NCI-H187 (cell line): ENCODE measurements at places on chromosomes 7 and 10.

DNA sequence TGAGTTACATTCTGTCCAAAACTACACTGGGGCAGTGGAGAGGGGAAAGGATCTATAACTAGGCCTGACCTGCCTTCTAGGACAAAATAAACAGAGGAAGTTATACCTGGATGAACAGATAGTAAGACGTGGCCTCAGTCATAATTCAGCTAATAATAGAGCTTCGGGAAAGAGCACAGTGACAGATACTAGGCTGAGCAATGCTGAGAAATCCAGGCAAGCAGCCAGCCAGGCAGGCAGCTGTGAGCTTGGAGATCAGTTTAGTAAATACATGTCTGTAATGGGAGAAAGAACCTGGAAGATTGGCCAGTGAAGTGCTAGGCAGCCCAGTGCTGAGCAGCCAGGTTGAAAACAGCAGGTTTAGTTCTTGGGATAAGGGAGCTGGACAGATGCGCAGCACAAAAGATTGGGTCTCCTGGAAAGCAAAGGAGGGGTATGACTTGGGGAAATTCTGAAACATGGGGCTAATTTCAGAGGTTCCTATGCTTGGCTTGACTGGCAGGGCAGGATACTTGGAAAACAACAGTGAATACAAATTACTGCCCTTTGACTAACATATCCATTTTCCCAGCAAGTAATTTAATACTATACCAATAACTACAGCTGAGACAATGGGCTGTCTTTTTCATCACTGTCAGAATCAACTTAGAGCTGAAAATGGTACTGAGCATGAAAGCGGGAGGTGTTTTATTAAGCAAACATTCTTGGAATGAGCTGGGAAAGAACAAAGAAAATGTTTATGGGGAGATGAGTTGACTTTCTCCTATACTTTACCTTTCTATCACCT is 140.8 kb downstream of the DGKB start:
- DNase-seq: peak; percentile 52

DNA sequence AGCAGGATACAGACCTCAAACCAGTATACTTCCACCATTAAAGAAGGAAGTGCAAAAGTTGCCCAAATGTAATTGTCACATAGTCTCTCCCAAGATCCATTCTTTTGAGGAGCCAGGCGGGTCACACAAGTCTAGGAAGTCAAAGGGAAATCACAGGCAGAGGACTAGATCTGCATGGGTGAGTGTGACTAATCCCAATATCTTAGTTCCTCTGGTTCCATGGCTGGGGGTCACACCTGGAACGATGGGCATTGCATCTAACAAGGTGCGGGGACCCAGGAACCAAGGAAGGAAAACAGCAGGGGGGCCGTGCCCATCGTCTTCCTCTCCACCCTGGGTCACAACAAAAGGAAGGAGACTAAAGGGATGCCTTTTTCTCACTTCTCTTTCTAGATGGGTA is 1138.8 kb downstream of the XPNPEP1 start:
- DNase-seq: no peak

DNA sequence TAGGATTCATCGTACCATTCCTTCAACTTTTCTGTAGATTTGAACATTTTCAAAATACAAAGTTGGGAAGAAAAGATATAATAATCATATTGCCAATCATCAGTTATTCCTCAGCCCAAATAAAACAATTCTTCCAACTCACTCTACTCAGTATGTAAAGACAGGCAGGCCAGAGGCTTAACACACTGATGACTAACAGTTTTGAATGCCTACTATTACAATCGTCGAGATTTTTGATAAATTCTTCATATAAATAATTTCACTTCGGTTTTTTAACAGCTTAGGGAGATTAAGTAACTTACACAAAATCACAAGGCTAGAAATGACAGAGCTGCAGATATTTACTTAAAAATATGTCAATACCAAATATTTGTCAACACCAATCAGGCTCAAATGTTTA is 17.6 kb downstream of the CYTH3 start:
- DNase-seq: no peak

GRCh38 chr10:32121648-32122047 is 65.4 kb upstream of the KIF5B start:
- DNase-seq: no peak

DNA sequence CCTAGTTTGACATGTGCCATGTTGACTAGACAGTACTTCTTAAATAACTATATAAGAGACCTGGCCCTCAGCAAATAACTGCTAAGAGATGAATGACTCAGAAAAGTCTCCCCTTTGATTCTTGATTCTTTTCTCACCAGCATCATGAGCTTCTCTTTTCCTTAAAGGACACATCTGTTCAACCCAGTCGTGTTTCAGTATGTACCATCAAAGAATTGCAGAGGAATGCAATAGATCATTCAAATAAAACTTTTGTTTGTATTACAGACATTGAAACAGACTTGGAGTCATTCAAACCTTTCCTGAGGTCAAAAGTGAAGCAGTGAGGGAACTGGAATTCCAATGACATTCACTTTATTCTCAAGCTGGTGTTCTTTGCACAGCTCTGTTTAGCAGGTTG is 598.3 kb upstream of the GHITM start:
- no peak for DNase-seq

DNA sequence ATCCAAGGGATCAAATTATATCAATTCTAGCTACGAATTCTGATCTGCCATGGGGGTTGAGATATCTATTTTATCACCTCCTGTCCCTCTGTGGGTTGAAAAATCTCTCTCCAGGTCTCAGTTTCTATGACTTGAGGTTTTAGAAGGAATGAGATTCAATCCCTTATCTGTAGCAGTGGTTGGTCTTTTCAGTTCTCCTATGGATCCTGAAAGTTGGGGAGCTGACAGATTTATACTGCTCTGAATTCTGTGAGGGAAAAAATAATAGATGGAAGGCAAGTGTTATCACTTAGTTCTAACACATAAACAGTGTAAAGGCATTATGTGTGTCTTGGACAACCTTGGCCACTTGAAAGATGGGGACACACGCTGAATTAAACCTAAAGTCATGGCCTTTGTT is 15.8 kb upstream of the FBXW4 start:
- DNase-seq: no peak

DNA sequence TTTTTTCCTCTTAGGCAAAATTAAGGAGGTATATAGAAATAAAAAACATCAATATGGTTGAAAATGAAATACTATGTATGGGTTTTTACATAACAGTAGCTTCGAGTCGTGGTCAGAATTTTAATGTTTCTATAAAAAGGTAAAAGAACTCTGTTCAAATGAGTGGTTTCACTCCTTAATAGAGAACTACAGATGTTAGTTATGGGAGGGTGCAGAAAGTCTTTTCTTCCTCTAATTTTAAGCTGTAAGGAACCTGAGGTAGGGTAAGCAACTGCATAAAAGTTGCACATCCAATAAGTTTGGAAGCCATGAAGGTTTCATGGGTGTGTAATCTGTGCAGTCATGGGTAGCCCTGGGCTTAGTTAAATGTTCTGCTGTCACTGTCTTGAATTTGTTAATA is 141.3 kb downstream of the SUGCT start:
- DNase-seq: no peak

GRCh38 chr7:42319631-42320030 is 82.6 kb upstream of the GLI3 start:
- DNase-seq: no peak

- no peak for DNase-seq
Measured at GRCh38 chr10:6011558-6011957, 34.2 kb upstream of the IL15RA start.

- DNase-seq: no peak
Measured at GRCh38 chr7:146956321-146956720, 839.7 kb downstream of the CNTNAP2 start.
